CD4-positive, alpha-beta T cell treated with Interferon gamma for 1 hour (primary cell): ENCODE measurements at places on chromosomes 13 and 19.

DNA sequence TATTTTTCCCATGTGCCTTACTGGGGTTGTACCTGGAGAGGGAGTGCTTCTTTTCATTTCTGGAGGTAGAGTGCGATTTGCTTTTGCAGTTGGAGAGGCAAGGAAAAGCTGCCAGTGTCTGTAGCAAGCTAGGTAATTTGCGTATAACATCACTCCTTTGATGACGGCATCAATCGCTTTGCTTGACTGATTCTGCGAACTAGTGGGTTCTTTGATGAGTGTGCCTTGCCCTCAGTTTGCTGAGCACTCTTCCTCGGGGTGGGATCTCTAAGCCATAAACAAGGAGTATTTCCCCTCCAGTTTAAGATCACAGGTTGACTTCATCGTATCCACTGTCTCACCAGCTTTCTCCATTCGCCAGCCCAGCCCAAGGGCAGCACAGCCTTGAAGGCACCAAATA, 344.5 kb downstream of the KCNRG start:
- no peak for DNase-seq

GRCh38 chr13:34696741-34697140, 245.3 kb upstream of the NBEA start:
- DNase-seq = no peak

- DNase-seq = no peak
These were observed 237.4 kb downstream of the NBEA start for GRCh38 chr13:35179494-35179893.

DNA sequence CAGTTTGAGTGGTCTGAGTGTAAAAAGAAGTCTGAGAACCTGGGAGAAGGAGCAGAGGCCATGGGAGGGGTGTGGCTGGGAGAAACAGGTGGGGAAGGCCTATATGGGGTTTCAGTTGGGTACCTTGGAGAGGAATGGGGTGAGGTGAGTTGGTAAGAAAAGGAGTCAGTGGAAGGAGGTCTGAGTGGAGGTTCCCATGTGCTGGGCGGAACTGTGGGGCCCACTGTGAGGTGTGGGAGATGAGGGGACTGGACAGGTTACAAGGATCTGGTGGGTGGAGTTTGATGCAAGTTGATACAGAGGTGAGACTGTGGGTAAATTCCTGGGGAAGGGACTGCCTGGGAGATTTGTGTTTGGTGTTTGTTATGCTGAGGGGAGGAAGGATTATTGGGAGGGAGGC, 2.1 kb downstream of the ZNF574 start:
- DNase-seq = no peak

DNA sequence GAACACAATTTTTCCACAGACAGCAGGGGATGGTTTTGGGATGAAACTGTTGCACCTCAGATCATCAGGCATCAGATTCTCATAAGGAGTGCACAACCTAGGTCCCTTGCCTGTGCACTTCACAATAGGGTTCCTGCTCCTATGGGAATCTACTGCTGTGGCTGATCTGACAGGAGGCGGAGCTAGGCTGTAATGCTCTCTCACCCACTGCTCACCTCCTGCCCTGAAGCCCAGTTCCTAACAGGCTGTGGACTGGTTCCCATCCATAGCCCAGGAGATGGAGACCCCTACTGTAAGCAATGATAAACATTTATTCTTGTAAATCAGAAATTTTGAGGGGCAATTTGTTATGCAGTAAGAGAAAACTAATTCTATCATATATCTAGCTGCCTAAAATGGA, 1234.7 kb downstream of the SLITRK1 start:
- no peak for DNase-seq

DNA sequence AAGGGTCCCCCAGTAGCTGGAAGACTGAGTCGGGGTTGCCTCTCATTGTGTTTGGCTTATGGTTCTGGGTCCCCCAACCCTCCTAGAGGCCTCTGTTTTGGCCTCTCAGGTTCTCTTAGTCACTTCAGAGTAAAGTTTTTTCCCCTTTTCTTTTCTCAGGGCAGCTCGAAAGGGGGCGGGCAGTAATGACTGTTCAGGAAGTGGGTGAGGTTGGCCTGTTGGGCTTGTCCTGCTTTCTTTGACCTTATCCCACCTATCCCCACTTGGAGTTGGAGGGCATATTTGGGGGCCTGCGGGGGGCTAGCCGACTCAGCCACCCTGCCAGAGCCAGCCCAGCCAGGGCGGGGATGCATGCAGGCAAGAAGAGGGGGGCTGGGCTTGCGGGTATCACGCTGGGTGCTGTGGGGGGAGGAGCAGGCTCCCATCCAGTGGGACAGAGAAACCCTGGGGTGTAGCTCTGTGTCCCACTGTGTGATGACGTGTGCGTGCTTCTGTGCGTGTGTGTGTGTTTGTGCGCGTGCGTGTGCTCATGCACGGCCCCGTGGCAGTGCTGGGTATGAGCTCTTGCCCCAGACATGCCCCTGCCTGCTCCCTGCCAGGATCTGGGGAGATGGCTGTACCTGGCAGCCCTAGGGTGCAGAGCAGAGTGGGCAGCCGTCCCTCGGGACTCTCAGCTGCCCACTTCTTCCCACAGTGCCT, 1.4 kb downstream of the CIC start:
- DNase-seq = peak; percentile 86

DNA sequence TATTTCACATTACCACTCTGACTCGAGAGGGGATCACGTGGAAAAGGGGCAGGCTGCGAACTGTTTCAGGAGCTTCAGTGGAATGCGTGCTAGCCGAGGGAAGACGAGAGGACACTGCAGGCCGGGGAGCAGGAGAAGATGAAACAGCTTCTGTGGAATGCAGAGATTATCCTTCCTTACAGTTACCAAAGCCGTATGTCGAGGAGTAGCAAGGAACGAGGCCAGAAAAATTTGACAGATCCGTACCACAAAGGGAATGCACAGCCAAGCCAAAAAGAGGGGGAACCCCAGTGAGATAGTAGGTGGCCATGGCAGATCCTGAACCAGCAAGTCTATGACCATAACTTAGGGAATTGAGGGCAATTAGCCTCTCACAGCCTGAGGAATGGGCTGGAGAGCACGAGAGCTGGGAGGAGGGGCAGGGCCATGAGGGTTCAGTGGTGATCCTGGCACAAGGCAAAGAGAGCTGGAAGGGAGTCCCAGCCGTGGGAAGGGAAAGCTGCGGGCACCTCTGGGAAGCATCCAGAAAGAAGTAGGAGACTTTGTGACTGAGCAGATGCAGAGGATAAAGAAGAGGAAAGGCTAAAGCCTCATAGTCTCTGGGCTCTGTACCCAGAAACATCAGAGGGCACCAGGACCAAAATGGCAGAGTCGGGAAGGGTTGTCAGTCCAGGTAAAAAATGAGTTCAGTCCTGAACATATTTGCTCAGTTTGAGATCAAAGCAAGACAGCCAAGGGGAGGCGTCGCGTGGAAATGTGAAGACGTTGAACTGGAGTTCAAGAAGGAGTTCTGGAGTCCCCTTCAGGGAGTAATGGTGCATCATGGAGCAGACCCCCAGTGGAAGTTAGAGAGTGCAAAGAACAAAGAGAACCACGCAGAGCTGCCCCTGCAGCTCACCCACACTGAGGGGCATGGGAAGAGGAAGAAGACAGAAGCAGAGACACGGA, 5.1 kb downstream of the COL4A1 start:
- no peak for DNase-seq

- no peak for DNase-seq
These were observed 53.3 kb upstream of the SLC7A1 start for GRCh38 chr13:29648760-29649159.

DNA sequence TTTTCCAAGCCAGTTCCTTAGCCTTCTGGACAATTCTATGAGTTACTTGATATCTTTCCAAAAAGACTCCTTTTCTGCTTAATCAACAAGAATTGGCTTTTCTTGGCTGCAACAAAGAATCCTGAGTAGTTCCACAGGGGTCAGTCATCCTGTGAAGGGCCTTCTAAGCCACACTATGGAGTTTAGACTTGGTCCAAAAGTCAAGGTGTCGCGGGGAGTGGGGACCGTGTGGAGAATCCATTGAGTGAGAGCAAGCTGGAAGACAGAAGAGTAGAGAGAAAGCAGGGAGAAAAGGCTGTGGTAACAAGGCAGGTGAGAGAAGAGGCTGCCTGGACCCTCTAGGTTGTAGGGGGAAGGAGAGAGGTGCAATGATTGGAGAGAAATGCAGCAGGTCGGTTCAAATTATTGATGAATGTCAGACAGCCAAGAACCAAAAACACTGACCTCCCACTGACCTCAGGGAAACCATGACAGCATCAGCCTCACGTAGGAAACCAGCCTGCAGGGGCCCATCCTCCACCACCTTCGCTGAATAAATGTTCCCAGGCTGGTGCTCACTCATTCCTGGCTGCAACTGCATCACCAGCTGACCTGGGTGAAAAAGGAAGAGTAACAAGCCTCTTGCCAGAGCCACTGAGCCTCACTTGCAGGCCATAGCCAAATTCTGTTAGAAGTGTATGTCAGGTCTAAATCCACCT, 7.1 kb upstream of the IFT88 start:
- DNase-seq = no peak

- peak; percentile 99 for DNase-seq
These were observed at the start of gene PSMD8 for GRCh38 chr19:38374332-38375097. Gene PSMD8 (plus strand): TSS chr19:38374571. CDS start chr19:38374602, 31 bp downstream.

DNA sequence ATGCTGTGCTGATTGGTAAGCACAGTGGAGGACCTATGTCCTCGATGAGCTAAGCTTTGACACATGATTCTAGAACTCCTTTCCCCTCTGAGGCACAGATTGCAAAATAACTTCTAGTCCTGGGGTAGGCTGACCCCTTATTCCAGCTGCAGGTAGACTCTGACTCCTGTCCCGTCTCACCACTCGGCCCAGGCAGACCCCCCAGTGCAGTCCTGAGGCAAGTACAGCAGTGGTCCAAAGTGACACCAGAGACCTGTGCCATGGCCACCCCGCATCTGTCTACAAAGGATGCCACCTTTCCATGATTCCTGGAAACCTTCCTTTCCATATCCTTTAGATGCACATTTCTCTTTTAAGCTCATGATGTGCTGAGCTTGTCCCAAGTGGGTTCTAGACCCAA, 482.5 kb downstream of the ZNF536 start:
- DNase-seq = no peak

DNA sequence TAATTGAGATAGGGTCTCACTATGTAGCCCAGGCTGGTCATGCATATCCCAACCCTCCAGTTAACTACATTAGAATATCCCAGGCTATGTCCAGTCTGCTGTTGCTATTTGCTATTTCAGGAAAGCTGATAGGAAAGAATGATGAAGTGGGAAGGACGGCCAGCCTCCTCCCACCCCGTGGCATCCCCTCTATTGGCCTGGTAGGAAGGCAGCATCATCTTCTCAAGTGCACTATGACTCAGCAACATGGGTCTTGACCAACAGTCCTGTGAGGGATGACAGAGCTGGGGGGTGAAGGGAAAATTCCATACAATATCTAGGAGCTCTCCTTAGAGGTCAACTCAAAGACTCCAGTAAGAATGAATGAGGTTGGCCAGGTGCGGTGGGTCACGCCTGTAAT, 48.0 kb upstream of the ABCC4 start:
- DNase-seq = no peak

DNA sequence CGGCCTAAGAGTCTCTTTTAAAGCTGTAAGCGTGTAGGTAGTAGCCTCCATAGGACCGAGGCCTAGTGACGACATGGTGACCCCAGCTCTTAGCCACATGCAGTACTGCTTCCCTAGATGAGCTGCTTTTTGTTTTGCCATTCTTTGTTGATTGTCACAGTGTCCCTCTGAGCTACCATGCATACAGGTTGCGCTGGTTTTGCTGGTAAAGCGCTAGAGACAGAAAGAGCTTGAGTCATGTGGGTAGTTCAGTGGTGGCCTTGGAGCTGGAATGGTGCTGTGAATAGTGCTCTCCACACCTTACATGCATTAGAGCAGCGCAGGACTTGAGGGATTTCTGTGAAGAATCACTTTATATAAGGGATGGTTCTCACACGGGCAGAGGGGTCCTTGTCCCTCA, 5.1 kb downstream of the HNRNPM start:
- DNase-seq = no peak

DNA sequence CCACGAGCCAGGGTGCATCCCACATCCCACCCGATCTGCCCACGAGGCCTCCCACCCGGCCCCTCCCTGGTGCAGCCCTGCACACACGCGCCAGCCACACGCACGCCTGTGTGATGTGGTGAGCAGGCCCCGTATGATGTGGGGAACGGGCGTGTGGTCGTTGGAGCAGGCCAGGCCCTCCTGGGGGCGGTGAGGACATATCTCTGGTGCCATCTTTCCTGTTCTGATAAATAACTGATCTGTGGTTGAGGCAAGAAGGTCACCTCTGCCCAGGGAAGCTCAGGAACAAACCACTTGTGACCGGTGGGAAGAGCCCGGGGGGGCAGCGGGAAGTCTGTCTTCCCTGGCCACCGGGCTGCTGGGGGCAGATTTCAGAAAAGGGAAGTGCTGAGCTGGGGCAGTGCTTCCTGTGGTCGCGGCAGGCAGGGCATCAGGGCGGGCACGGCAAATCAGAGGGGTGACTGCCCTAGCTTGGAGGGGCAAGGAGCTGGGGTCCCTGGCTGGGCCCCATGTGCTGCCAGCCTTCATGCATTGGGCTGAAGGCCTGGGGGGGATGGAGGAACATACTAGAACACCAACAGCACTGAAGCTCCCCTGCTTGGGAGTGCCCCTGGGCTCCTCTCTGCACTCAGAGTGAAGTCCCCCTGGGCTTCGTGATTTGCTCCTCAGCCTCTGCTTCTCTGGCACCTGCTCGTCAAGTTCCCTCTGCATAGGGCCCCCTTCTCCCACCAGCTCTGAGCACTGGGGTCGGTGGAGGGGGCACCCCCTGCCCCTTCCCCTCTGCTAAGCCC, 35.2 kb upstream of the SLC7A10 start:
- peak; percentile 27 for DNase-seq

DNA sequence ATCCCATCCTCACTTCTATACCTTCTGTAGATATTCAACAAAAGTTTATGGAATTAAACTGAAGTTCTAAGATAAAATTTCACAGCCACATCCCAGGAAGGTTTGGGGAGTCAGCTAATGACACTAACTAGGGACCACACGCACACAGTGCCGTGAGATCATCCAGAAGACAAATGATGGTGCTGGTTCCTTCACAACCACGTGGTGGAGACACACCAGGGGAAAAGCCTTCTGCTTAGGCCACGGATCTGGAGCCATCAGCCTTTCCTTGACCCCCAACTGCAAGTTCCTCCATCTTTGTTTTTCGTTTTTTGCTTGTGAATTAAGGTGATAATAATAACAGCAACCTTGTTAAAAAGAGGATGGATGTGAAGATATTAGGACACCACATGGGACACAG, 241.6 kb upstream of the MAB21L1 start:
- no peak for DNase-seq
